ENCODE measurements at places on chromosomes 4 and X.

DNA sequence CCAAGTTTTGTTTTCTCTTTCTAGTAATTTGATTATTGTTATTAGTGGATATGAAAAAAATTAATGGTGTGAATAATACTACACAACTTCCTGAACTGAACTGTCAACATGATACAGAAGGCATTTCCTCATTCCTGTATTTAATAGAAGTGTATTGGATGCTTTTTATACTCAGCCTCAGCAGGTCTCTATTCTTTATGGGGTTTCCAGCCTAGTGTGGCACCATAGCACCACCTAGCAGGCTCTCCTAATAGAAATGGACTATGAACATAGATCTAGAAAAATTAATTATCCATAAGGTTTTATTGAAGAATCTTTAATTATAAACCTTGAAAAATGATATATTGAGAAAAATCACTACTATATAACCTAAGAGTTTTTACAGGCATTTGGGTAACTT, 52.4 kb downstream of the GLRB start:
- no peak for DNase-seq

DNA sequence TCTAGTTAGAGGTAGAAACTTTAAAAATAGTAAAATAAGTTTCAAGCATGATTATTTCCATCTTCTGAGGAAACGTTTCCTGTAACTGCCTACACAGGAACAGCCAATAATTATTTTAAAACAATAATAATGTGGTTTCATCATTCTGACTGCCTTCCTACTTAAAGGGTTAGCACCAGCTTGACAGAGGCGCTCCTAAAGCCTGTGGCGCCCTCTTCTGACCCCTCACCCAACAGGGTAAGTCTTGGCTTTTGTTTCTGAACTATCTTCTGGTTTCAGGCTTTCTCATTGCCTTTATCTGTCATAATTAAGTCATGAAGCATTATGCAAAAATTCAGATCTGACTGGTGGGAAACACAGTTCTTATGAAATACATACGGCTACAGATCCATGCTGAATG, 96.7 kb downstream of the ITM2A start:
- no peak for DNase-seq

DNA sequence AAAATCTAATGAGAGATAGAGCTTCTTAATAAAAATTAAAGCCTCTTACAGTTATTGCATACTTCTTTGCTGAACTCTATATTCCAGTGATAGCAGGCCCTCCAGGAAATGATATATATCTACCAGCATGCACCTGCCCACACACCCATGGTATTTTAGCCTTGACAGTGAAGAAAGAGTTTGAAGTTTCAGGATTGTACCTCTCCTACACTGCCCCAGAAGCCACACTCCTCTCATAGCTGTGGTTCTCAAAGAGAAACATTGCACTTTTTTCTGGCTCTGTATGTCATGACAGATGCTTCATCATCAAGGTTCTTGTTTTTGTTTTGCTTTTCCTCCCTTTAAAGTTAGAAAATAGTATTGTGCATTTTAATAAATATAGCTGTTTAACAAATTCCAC, 34.0 kb downstream of the INPP4B start:
- DNase-seq = no peak

DNA sequence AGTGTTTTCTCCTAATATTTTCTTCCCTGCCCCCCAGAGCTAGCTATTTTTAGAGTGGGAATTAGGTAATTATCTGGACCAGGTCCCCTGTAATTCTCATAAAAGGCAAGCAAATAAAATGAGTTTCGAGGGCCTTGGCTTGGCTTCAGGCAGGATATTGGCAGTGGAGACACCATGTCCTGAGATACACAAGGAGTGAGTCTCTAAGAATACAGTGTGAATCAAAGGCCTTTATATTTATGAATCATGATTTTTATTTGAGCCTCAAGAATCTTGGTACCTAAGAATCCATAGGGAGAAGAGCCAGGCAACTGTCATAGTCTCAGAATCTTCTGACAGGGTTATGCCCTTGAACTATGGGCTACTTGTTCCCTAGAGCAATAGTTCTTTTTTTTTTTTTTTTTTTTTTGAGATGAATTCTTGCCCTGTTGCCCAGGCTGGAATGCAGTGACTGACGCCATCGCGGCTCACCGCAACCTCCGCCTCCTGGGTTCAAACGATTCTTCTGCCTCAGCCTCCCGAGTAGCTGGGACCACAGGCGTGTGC, 205.4 kb downstream of the LDB2 start:
- no peak for DNase-seq
